ENCODE measurements at places on chromosomes 2 and 18.

DNA sequence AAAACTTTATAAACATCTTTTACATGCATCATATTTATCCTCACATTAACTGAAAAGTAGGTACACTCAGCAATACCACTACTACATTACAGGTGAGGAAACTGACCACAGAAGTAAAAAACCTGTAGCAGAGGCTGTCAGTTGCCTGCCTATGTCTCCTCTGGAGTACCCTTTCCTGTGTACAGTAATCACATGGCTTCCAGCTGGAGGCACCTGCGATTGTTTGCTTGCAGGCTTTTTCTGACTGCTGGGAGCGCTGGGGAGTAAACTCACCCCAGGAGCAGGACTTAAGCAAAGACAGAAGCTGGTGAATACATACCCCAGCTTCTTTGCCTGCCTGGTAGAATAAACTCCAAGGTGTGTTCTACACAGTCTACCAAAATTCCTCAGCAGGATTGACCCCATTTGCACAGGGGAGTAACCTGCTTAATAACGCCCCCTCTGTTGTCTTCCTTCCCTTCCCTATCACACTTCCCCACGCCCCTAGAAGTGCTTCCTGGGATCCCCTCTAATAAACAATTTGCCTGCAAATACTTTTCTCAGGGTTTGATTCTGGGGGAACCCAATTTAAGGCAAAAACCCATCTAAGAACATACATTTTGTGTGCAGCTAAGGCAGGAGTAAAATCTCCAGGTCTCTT is 138.9 kb downstream of the PTH2R start:
- no peak for DNase-seq

- DNase-seq: no peak
Observed at GRCh38 chr2:43759195-43759594, 14.6 kb upstream of the DYNC2LI1 start.

DNA sequence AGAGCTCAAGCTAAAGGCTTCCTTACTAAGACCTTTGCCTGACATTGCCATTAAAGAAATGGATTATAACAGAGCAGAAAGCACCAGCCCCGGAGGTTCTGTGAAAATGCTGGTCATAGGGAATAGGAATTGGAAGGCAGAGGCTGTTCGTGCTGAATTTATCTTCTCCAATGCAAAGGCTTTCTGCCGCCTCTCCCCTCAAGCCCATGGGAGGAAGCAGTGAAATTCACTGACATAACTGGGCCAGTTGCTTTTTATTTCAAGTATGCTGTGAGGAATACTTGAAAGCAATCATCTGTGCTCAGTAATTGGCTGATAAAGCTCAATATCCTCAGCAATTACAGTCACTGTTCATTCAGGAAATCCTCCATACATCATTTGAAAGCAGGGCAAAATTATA is 85.4 kb upstream of the LINC00305 start:
- no peak for DNase-seq

DNA sequence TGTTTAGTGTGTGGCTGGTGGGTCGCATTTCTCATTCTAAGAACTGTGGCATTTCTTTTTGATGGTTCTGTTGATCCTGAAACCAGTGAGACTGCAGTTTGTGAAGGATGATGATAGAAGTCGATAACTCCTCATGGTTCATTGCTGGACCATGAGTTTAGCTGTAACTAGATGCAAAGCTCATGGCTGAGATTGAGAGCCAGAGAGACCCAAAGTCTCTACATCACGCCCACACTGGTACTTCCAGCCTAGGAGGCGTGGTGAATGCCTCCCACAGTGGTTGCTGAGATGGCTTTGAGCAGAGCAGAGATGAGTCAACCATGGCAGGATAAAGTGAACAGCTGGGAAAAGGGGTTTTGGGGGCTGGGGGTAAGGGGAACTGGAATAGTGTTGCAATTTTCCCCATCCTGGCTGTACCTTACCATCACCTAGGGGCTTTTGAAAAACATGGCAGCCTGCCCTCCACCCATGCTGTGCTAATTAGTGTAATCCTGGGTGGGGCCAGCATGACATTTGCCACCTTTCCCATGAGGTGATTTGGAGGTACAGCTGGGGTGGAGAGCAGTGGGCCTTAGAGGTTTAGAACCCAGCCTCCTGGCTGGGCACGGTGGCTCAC is 24.1 kb downstream of the INPP4A start:
- DNase-seq: peak; percentile 70

GRCh38 chr2:65231892-65232477 is 4.4 kb downstream of the ACTR2 start:
- DNase-seq: no peak

GRCh38 chr2:186713691-186714090 is 19.8 kb downstream of the FAM171B start:
- DNase-seq: no peak

- no peak for DNase-seq
Observed at GRCh38 chr2:71620851-71621251, 167.5 kb downstream of the DYSF start.

DNA sequence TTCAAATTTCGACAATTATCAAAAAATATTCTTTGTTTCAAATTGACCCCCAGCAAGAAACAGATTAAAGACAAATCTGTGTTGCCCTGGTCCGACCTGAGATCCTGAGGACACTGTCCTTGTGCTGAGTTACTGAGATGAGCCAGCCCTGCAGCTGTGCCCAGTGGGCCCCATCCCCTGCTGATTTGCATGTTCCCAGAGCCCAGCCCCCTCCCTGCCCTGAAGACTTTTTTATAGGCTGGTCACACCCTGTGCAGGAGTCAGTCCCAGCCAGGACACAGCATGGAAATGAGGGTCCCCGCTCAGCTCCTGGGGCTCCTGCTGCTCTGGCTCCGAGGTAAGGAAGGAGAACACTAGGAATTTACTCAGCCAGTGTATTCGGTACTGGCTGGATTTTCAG is 31.4 kb upstream of the ZNG1B start:
- no peak for DNase-seq

GRCh38 chr2:41087946-41088345 is 636.1 kb upstream of the SLC8A1 start:
- DNase-seq: no peak

GRCh38 chr2:10733566-10733925 is 12.1 kb downstream of the ATP6V1C2 start:
- no peak for DNase-seq

DNA sequence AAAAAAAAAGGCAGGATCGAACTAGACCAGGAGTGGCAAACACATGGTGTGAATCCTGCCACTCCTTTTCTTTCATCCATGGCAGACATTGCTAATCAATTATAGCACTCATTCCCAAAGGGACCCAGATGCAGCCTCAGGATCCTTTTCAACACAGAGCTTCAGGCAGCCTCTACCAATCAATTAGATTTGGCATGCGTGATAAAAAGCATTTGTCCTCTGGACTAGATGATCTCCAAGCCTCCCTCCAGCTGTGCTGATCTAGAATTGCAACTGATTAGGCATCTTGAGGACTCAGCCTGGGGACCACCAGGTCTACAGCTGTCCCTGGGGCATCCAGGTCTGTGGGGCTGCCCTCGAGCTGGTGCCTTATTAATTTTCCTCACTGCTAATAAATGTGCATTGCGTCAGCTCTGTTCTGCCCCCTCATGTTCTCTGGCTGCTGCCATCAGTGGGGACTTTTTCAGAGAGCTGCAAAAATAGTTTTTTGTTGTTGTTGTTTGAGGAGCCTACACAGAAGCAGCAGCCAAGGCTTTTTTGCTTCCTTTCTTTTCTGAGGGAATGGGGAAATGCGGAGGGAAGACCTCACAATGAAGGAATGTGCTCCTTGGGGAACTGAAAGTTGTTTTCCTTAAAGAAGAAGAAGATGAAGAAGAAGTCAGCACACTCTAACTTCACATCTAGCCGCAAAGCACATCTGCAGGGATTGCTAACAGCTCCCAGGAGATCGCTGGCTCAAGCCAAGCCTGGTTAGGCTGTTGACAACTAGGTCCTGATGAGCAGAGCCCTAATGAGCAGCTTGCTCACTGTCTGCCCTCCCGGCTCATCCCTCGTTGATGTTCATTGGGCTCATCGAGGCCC is 8.8 kb upstream of the ATOH8 start:
- DNase-seq: no peak

DNA sequence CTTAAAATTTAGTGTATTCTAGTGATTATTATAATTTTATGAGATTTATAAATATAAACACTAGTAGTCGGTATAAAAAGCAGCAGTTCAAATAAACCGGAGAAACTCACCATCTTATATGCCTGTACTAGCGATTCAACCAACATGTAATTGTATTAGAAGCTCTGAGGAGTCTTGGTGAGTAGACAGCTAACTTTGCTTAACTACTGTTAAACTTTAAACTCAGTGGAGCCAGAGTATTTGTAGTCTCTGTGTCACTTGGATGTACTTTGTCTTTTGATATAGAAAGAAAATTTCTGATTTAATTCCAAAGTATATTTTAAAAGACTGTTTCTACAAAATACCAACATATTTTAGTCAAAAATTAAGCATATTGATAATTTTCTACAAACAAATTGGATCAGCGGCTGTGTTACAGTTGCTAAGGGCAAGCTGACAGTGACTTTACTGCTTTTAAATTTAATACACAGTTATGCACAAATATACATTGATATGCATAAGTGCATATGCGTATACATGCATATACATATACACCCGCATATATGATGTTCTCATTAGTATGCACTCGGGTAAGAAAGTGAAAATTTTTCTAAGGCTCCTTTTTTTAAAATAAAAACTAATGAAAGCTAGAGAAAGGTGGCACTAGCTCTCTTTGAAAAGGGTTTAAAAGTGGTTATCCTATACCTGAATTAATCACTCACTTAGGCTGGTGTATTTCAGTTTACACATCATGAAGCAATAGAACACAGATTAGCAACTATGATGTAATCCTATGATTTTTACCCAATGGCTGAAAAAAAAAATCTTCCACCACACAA is 374.5 kb downstream of the NCKAP5 start:
- no peak for DNase-seq

DNA sequence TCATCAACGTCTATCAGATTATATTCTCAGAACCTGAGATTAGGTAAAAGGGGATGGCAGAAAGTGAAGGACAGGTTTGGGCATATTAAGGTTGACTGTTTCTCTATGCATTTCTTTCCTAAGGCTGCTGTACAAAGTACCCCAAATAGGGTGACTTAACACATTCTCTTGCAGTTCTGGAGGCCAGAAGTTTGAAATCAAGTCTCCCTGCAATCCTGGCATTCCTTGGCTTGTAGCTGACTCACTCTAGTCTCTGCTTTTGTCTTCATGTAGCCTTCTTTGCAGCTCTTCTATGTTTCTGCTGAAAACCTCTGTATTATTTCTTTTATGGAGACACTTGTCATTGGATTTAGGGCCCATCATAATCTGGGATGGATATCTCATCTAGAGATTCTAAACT is 364.3 kb downstream of the PLCL1 start:
- no peak for DNase-seq

Data from stimulated activated CD8-positive, alpha-beta memory T cell treated with anti-CD3 and anti-CD28 coated beads, Interleukin-15, amount 100 ng/mL, for 48 hours (primary cell).